ENCODE measurements at places on chromosomes 12 and 14. TPM values are rescaled to one million over a fixed set of nuclear protein-coding genes. Genes with fewer than 3 reads are reported as not detected.

DNA sequence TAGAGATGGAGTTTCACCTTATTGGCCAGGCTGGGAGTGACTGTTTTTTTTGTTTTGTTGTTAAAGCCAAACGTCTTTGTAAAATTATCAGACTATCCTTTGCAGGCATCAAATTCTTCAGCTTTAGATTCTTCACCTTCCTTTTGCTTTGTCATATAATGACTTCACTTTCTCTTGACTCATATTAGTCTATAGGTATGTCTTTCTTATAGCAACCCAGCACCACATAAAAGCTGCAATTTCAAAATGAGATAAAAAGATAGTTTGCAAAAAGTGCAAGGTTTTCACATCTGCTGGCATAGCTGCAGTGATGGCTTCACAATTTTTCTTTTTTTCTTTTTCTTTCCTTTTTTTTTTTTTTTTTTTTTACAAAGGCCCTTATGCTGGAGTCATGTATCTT lies 39.2 kb downstream of the COX16 start:
- ATAC-seq = no peak

FGF6 gene
- total RNA-seq = not detected

DNA sequence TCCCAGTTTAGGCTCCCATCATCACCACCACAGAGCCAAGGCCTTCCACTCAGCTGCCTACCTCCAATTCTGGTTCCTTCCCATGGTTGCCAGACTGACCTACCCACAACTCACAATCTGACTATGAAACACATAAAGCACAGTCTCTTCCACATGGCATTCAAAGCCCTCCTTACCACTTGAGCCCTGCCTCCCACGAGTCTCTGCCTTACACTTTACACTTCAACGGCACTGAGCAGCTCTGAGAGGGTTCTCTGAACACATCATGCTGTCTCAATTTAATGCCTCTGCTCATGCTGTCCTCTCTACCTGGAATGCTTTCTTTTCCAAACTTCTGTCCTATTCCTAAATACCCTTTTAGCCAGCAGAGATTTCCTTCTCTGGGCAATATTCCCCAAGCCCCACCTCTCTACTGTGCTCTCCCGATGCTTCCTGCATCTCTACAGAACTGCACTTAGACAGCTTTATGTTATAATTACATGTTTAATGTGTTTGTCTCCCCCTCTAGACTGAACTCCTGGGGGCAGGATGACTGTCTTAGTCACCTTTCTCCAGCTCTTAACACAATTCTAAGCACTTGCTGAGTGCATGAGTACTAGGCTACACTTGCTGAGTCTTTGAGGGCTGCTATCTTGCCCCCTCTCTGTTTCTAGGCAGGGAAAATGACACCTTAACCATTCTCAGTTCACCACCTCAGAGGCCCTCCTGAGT lies 23.5 kb downstream of the FMNL3 start:
- ATAC-seq = no peak

GRCh38 chr12:32558903-32559302 lies 120.2 kb upstream of the DNM1L start:
- no peak for ATAC-seq

DNA sequence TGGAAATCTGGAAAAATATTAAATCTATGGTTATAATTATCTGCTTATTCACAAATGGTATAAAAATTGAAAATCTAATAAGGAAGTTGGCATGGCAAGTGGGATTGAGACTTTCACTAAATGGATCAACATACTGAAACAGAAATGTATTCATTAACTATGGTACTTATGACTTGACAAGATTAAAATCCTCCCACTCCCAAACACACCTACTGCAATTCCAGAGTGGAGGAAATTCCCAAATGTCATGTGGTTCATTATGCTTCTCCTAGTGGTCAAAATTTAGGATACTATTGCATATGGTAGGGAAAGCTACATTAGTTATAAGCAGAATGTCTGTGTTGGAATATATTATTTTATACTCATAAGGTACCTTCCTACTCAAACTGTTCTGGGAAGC lies 265.3 kb upstream of the PRICKLE1 start:
- ATAC-seq = no peak

SLC10A1 gene
- total RNA-seq = not detected

IGF1 gene
- total RNA-seq = 31.0 TPM

- ATAC-seq = no peak
Observed at GRCh38 chr12:57727758-57728395, 10.7 kb downstream of the AGAP2 start.

- ATAC-seq = peak; percentile 39
Observed at GRCh38 chr12:32603858-32604257, 75.2 kb upstream of the DNM1L start.

GRCh38 chr12:49582850-49583249 lies 14.9 kb upstream of the MCRS1 start:
- ATAC-seq = peak; percentile 53

All from gastroesophageal sphincter (tissue), 4 donors.